ENCODE measurements at places on chromosomes 5 and 9. TPM values are rescaled to one million over a fixed set of nuclear protein-coding genes. Genes with fewer than 3 reads are reported as not detected.
A peak's percentile ranks its signal among the peaks of the same experiment; 100 is the strongest.

DNA sequence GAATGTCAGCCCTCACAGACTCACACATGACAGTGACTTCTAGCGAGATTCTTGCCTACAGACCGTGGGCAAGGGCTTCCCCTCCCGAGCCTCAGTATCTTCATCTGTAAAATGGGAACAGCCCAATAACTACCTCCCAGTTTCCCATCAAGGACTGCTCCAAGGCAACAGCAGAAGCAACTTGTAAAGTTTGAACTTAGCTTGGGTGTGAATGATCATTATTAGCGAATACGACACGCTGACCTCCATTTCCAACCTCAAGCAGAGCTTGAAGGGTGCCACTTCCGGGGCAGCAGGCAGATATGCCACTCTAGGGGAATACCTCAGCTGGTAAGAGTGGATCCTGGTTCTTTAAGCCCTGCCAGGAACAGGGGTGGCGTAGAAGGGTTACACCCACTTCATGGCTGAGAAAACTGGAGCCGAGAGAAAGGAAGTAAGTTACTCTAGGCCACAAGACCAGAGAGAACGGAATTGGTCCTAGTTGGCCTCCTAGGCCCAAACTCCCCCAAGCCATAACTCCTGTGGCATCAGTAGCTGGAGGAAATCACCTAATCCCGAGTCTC is 2.0 kb downstream of the RNF44 start:
- peak; percentile 46 for DNase-seq

Gene PCDHGB6
- 1.0 TPM for total RNA-seq

DNA sequence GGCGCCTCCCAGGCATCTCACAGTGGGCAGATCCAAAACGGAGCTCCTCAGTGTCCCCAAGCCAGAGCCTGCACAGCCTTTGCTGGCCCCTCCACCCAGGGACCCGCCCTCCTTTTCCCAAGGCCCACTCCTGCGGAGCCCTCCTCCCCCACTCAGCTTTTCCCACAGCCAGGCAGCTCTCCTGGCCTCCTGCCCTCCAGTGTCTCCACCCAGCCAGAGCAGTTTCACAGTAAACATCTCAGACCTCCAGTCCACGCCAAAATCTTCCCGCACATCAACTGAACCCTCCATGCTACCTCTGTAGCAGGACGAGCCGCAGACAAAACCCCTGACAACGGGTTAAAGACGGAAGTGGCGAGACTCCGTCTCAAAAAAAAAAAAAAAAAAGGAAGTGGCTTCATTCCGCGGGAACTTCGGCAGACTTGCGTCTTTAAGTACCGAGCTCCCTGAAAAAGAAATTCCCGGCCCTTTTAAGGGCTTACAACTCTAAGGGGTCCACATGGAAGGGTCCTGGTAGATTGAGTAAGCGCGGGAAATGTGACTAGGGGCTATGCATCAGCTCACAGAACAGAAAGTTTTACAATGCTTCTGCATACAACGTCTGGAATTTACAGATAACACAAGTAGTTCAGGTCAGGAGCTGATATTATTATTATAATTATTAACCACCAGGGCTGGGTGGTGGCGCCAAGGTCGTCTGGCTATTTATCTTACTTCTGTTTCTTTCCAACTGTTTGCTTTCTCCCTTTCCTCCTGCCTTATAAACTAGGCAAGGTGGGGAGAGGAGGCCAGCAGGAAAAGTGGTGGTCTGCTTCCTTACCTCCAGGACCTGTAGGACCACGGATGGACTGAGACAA is 11.4 kb upstream of the GRIN1 start:
- no peak for DNase-seq

- DNase-seq = no peak
Observed at GRCh38 chr5:17411436-17412402, 86.3 kb upstream of the TAF11L2 start.

Gene HEMGN
- not detected for total RNA-seq

Gene ANKRD31
- not detected for total RNA-seq

DNA sequence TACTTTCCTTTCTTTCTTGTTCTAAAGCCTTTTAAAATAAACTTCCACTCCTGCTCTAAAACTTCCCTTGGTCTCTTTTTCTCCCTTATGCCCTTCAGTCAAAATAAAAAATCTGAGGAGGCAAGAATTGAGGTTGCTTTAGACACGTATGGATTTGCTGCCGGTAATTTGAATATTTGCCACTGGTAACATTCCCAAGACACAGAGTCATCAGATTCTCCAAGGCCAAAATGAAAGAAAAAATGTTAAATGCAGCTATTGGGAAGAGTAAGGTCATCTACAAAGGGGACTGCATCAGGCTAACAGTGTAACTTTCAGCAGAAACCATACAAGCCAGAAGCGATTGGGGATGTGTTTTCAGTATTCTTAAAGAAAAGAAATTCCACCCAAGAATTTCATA is 311.1 kb downstream of the CDH18 start:
- no peak for DNase-seq

- DNase-seq = no peak
Observed at GRCh38 chr9:136267261-136268111, 21.9 kb upstream of the QSOX2 start.
